WTC11 (cell line): ENCODE measurements at places on chromosomes 12 and 14. TPM values are rescaled to one million over a fixed set of nuclear protein-coding genes. Genes with fewer than 3 reads are reported as not detected.

DNA sequence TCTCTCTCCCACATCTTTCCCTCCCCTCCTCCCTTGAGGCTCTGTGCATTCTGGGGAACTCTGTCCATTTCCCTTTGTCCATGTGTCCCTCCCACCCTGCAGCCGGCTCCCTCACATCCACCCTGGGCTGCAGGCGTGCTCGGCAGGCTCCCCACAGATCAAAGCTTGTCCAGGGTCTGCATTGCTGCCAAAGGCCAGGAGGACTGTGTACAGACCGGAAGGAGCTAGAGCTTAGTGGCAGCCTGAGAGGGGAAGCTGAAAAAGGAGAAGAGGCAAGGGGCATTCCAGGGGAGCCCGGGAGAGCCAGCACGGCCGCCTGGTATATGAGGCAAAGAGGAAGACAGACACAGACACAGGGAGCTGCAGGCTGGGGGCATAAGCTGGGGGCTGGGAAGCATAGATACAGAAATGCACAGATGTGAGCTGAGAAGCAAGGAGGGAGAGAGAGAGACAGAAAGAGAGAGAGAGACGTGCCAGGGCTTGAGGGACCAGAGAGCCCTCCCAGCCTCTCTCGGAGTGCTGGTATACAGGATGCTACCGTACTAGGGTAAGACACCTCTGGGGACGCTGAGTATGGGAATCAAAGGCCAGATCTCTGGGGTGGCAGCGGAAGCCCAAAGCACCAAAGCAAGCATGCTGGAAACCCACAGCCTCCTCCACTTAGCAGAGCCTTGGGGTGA is 3.3 kb downstream of the CD4 start:
- H3K4me1 ChIP-seq: peaks cover 16% of the 10 kb centered on the region
- DNase-seq: no peak
- no peak overlapping the region for H3K4me3 ChIP-seq
- H3K27me3 ChIP-seq: peaks cover 25% of the 10 kb centered on the region

The ZBTB25 gene
- total RNA-seq: 11.9 to 14.0 TPM (median 13.1 TPM) in 3 replicates

DNA sequence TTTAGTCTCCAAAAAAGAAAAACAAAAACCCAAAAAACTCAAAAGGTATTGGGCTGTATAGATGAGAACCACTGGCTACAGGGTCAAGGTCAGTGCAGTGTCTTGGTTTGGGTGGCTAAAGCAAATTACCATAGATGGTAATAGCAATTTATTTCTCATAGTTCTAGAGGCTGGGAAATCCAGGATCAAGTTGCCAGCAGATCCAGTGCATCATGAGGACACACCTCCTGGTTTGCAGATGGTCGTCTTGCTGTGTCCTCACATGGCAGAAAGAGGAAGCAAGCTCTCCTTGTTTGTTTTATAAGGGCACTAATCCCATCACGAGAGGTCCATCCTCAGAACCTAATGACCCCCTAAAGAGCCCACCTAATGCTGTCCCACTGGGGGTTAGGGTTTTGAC is 11.2 kb downstream of the COX14 start:
- 0 out of 2 replicates have a peak overlapping the region, but pooled peaks have one; percentile 34 for H3K27ac ChIP-seq
- no peaks in the 10 kb centered on the region for H3K27me3 ChIP-seq
- H3K36me3 ChIP-seq: no peaks in the 10 kb centered on the region
- no peak overlapping the region for H3K4me3 ChIP-seq
- no peak for DNase-seq
- H3K4me1 ChIP-seq: no peaks in the 10 kb centered on the region

DNA sequence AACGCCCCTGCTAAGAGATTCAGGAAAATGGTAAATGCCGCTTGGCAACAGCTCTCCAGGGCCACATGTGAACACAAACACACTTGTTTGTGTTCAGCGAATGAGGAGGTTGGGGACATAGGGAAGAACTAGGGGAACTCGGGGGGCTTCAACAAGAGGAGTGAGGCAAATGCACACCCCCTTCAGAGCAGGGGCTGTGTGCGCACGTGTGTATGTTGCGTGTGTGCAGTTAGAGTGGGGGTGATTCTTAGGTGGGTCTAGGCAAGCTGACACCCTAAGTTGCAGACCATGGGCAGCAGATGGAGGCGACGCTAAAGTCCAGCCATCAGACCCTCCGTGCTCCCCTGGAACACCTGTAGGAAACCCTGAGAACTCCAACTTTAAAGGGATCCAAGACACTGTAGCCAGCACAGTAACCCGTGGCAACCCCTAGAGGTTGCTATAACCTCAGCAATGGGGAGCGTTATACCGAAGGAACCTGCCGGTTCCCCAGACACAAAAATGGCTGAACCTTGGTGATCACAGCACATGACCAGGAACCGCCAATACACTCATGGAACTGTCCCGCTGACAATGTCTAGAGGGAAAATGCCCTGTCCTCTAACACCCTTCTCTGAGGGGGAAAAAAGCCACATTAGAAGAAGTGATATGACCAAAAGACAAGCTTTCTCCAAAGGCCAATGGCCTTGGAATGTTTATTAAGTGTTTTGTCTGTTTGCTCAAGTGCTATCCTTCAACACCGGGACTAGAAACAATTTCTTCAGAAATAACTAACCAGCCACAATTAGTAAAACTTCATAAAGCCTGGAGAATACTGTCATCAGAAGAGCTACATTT is 86.5 kb upstream of the CEP83 start:
- peak; percentile 62 for DNase-seq
- H3K4me1 ChIP-seq: no peaks in the 10 kb centered on the region
- H3K4me3 ChIP-seq: no peak overlapping the region
- no peak overlapping the region for H3K27ac ChIP-seq
- peaks cover 19% of the 10 kb centered on the region for H3K27me3 ChIP-seq

- no peaks in the 10 kb centered on the region for H3K27me3 ChIP-seq
- H3K36me3 ChIP-seq: peaks cover 5% of the 10 kb centered on the region; the same call in 1 of the 2 replicates
- H3K4me1 ChIP-seq: no peaks in the 10 kb centered on the region
- H3K4me3 ChIP-seq: no peak overlapping the region
- H3K27ac ChIP-seq: no peak overlapping the region
Observed at GRCh38 chr14:84129007-84129406, 1400.9 kb upstream of the FLRT2 start.

DNA sequence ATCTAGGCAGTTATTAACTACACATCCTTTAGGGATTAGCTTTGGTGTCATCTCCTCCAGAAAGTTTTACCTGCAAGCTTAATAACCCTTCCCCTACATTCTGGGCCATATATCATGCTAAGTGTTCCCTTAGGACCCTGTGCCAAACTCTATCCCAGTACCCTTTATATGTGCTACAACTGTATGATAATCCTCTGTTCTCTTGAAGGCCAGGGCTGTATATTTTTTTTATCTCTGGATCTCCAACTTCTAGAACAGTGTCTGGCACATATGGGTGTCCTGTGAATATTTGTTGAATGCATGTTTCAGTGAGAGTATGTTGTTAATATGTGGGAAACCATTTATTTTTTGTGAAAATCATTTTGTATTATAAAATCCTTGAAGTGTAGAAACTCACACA is 106.7 kb downstream of the PPM1A start:
- H3K27me3 ChIP-seq: no peaks in the 10 kb centered on the region; the same call in 1 of the 2 replicates
- no peaks in the 10 kb centered on the region for H3K36me3 ChIP-seq
- H3K27ac ChIP-seq: no peak overlapping the region
- no peak for DNase-seq
- H3K4me3 ChIP-seq: no peak overlapping the region

The RHOF gene
- 35.8 to 45.3 TPM (median 36.2 TPM) in 3 replicates for total RNA-seq

DNA sequence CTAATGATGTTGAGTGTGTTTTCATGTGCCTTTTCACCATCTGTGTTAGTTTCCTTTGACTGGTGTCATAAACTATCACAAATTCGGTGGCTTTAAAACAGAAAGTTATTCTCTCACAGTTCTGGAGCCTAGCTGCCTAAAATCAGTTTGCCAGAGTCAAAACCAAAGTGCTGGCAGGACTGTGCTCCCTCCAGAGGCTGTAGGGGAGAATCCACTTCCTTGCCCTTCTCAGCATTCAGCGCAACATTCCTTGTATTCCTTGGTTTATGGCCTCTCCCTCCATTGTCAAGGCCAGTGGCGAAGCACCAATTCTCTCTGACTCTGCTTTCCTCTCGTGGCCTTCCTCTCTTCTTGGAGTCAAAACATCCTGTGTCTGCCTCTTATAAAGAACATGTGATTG is 174.2 kb upstream of the PDE3A start:
- no peak overlapping the region for H3K4me3 ChIP-seq
- peak overlapping the region; percentile 23; the same call in 1 of the 2 replicates for H3K27ac ChIP-seq
- H3K36me3 ChIP-seq: no peaks in the 10 kb centered on the region
- 0 out of 2 replicates have a peak, but pooled peaks cover 2% of the 10 kb centered on the region for H3K4me1 ChIP-seq
- H3K27me3 ChIP-seq: no peaks in the 10 kb centered on the region
